CD4-positive, alpha-beta T cell treated with Interleukin-4 for 1 hour (primary cell): ENCODE measurements at places on chromosomes 16 and 17.

GRCh38 chr16:54282202-54282927, 4.2 kb downstream of the IRX3 start:
- no peak for DNase-seq

DNA sequence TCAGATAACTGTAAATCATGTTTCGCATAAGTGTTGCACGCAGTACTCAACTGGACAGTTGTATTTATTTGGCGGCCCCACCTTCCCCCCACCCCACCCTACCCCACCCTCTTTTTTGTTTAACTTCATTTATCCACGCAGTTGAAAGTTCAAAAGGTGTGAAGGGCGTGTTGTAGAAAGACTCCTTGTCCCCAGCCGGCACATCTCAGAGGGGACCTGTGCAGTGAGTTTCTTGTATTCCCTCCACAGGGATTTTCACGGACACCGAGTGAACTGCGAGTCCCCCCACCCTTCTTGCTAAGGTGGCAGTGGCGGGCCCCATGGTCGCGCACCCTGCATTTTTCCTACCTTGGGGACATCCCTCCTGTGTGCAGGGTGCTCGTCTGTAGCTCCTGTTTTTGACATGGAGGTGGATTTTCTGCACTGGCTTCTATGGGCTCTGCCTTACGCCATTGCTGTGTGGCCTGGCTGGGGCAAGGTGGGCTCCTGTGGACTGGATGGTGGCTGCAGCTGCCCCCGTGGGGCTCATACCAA, 36.2 kb downstream of the ADCY7 start:
- DNase-seq, result no peak

GRCh38 chr16:35792516-35793285, 2333.3 kb downstream of the TP53TG3F start:
- DNase-seq, result no peak

- DNase-seq, result no peak
These were observed 21.5 kb upstream of the CCL5 start for GRCh38 chr17:35901631-35902175.

DNA sequence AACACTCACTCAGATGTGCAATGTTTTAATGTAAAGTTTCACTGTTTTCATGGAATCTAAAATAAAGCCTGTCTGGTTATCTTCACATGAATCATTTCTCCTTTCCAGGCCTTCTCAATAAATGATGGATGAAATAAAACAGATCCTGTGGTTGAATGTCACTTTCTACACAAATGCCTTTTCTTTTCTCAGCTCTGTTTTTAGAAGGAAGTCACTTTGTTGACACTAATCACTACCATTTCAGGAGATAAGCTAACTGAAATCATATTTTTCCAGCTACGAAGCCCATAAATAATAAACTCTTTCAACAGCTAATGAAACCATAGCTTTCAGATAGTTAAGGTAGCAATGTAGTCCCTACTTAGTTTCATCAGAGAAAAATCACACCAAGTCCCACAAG, 17.9 kb downstream of the NME2 start:
- DNase-seq, result no peak

- no peak for DNase-seq
These were observed 146.3 kb downstream of the TMEM132E start for GRCh38 chr17:34725725-34726124.

DNA sequence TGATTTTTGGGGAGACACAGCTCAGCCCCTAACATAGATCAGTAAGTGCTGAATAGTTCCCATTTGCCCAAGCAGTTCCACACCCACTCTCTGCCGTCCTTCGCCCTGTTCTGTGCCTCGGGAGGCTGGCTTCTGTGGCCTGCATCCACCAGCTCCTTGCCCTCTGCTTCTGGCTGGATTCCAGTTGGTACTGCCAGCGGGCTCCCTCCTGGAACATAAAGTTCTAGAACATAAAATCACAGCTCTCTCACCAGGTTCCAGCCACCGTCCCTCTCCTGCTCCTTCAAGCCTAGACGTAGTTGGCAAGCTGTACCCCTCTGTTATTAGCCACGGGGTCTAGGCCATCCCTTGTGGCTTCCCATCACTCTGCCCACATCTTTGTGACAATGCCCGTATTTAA, 3.9 kb upstream of the MRPS23 start:
- no peak for DNase-seq

- DNase-seq, result no peak
These were observed 131.4 kb downstream of the CA10 start for GRCh38 chr17:52027081-52027480.

- peak; percentile 20 for DNase-seq
These were observed 19.5 kb downstream of the PMM2 start for GRCh38 chr16:8816967-8817655.

DNA sequence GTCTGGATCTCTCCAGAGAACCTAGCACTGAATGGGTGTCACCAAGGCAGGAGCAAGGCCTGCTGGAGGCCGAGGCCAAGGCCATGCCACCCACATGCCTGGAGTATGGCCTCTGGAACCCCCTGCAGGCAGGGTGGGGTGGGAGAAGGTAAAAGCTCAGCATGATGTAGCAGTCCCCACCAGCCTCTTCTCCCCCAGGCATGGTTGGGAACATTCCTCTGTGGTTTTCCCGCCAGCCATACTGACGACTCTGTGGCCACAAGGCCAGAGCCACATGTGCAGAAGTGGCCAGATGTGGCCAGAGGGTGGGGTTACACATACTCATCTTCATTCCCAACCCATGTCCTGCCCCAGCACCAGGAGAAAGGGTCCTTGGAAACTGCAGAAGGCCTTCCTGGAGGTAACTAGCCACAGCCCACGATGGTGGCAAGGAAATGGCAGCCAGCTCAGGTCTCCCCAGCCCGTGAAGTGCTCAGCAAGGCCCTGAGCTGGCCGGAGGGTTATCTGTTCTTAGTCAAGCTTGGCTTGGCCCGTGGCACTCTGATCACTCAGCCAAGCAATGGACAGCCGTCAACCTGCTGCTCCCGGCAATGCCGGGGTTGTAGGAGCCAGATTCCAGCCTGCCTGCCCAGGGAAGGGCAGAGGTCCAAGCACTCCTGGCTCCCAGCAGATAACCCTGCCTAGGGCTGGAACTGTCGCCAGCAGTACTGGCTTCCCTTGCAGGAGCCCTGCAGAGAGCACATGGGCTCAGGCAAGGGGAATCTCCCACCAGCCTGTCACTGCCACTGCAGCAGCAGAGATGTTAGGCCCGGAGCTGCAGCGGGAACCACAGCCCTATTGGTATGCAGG, 26.1 kb downstream of the HDAC5 start:
- DNase-seq, result no peak

- DNase-seq, result peak; percentile 82
These were observed 887 bp downstream of the ZBTB4 start for GRCh38 chr17:7478276-7479212.

- DNase-seq, result no peak
These were observed 2.0 kb upstream of the DUXB start for GRCh38 chr16:75703306-75703705.

DNA sequence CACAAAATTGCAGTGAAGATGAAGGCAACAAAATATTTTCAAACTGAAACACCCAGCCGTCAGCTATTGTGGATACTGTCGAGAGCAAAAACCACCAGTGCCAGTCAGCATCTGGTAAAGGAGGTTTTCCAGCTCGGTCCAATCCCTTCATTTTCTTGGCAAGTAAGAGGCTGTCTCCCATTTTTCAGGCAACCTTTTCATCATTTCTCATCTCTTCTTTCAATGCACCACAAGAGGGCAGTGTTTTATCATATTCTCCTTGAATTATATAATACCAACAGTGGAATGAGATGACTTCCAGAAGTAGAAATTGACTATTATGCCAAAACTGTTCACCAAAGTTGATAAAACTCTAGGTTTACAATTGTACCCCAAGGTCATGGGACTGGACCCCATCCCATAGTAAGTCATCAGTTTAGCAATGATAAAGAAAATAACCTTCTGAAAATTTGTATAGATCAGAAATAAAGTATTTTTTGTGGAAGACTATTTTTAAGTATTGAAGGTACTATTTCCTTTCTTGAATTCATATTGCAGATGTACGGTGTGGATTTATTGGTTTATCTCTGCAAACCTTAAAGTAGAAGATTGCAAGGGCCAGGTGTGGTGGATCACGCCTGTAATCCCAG, 16.8 kb downstream of the NQO1 start:
- DNase-seq, result no peak

- DNase-seq, result no peak
These were observed 99.8 kb downstream of the NLK start for GRCh38 chr17:28142305-28142704.

DNA sequence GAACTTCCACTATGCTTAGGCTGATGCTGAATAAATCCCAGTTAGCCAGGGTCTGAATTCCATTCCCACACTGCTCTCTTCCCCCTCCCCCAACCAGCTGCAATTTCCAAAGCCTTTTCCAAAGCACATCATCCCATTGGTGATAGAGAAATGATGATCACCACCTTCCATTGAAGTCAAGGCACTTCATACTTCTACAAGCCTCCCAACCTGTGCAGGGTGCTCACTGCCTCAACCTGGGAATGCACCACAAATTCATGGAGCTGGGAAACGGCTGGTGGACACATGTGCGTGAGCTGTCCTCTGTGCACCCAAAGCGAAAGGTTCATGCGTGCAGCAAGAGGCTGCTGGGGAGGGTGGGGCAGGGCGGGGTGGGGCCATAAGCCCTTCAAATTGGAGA, 302.7 kb upstream of the IRX3 start:
- DNase-seq, result no peak

DNA sequence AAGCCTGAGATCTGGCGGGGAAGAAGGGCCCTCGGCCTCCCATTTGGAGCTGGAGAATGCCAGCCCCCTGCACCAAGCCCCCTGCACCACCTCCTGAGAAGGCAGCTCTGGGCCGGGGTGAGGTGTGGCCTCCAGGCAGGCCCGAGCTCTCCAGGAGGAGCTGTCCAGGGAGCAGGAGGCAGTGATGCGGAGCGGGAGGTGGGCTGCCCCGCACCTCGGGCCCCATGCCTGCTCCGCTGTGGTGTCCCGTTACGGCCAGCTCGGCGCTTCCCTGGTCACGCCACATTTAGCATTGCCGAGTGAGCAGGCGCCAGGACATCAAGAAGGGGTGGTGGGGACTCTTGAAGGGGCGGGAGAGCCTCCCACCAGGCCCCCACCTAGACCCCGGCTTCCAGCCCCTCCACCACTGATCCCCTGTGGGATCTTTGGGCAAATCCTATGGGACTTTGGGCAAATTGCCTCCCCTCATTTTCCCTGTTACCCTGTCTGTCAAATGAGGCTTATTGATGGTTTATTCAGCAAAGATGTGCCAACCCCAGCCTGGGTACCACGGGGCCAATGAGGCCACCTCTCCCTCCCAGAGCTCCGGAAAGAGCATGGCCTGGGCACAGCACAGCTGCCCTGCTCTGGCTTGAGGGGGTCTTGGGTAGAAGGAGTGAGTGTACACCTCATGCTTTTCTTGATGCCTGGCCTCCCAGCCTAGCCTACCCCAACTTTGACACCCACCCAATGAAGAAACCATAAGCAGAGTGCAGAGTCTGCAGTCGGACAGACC, 15.3 kb downstream of the FOXN1 start:
- DNase-seq, result no peak

GRCh38 chr16:72959301-72959996, 88.5 kb downstream of the ZFHX3 start:
- no peak for DNase-seq

GRCh38 chr16:86362155-86362849, 148.0 kb upstream of the FOXF1 start:
- DNase-seq, result no peak

GRCh38 chr17:19768046-19768782, 20.1 kb upstream of the ALDH3A1 start:
- DNase-seq, result peak; percentile 9

DNA sequence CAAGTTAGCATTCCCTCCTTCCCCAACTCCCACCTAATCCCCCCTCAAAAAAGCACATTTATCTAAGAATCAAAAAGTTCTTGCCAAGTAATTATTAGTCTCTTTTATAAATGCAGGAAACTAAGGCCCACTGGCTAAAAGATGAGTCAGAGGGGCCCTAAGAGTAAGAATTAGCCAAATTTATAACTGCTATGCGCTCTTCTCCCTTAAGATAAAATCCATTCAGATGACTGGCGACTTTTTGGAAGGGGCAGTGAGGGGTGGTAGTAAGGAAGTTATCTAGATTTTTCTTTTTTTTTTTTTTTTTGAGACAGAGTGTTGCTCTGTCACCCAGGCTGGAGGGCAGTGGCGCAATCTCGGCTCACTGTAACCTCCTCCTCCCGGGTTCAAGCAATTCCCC, 17.1 kb downstream of the ZNF652 start:
- DNase-seq, result no peak

DNA sequence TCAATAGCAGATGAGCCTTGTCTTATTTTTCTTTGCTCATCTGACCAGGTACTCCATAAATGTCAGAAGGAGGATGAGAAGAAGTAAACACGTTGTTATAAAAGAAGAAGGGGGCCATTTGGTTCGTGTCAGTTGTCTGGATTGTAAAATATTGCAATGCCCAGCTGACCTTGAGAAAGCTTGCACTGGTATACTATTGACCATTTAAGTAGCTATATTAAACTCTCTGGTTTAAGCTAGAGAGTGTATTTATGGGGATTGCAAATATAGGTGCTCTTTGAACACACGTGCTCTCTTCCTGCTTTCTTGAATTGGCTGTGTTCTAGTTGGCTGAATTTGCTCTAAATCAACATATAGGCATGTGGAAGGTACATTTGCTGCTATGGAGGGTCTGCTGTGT, 26.1 kb upstream of the CMTR2 start:
- no peak for DNase-seq

- no peak for DNase-seq
These were observed 593 bp downstream of the CDIPT start for GRCh38 chr16:29862383-29862883.

- DNase-seq, result no peak
These were observed 38.4 kb downstream of the PTRH2 start for GRCh38 chr17:59668816-59669215.

DNA sequence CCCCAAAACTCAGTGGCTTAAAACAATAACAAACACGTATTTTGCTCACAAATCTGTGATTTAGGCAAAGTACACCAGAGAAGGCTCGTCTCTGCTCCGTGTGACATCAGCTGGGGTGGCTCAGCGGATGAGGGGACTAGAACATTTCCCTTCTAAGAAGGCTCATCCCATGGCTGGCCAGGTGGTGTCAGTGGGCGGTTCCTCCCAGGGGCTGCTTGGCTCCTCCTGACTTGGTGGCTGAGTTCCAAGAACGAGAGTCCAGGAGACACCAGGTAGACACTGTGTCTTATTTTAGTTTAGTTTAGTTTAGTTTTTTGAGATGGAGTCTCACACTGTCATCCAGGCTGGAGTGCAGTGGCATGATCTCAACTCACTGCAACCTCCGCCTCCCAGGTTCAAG, 5.6 kb upstream of the CHMP6 start:
- no peak for DNase-seq
